Pericardium fibroblast (primary cell): ENCODE measurements at places on chromosomes 1 and 21. TPM values are rescaled to one million over a fixed set of nuclear protein-coding genes. Genes with fewer than 3 reads are reported as not detected.

Gene SPRR3
- total RNA-seq = not detected in 2 replicates

Gene LDLRAD1
- not detected in 2 replicates for total RNA-seq

Gene KMO
- not detected in 2 replicates for total RNA-seq

Gene PCP4L1
- total RNA-seq = not detected in 2 replicates

Gene ACOT11
- 0.47 and 2.3 TPM in 2 replicates for total RNA-seq

Gene OR2T35
- total RNA-seq = not detected in 2 replicates

Gene GBP6
- not detected in 2 replicates for total RNA-seq

Gene SLC50A1
- 34.8 and 37.5 TPM in 2 replicates for total RNA-seq

Gene POU3F1
- total RNA-seq = 0.35 TPM in 1 of 2 replicates, not detected in the other
